ENCODE measurements at places on chromosomes 2 and 18.

- DNase-seq: peak; percentile 72
Measured at GRCh38 chr18:37270038-37270665, 295.4 kb downstream of the CELF4 start.

DNA sequence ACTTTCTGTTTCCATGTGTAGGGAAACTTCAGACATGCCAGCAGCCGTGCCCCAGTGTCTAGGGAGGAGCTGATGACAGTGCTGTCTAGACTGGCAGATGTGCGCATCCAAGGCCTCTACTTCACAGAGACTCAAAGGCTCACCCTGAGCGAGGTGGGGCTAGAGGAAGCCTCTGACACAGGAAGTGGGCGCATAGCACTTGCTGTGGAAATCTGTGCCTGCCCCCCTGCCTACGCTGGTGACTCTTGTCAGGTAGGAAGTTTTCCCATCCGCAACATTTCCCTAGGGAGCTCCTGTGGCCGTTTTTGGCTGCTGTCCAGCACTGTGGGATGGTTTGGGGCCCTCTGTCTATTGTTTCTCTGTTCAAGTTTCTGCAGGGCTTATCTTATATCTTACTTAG lies 143.1 kb upstream of the TTC39C start:
- DNase-seq: no peak

DNA sequence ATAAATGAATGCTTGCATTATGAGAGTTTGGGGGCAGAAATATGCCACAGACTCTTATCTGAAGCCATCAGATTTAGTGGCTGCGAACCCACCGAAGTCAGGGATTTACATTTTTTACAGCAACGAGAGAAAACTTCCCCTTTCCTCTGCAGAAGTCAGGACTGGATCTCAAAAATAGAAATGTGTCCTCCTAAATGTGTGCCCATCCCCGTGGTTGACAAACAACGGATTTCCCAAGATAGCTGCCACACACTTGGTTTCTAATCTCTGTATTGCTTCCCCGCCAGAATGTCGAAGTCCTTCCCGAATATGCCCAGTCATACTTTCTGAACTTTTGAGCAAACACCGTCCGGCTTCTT lies 879 bp upstream of the ADAM23 start:
- no peak for DNase-seq

- no peak for DNase-seq
Measured at GRCh38 chr2:200733713-200734198, 78.0 kb upstream of the BZW1 start.

DNA sequence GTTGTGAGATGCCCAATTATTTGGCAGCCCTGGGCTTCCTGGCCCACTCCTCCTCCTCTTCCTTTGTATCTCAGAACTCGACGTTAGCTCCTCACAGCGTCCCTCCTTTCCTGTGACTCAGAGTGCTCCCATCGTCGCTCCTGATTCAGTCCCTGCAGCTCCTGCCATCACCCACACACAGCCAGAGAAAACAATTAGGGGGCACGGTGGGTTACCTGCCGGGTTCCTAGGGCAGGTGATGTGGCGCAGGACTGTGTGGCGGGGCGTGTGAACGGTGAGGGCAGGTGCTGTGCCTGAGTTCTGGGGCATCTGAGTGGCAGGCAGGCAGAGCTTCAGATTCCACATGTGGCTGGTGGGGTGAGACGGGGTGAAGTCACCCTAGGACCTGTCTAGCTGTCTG lies 42.6 kb downstream of the GLI2 start:
- DNase-seq: no peak

GRCh38 chr2:237883951-237884446 lies 24.6 kb downstream of the RAMP1 start:
- DNase-seq: no peak

- no peak for DNase-seq
Measured at GRCh38 chr18:56728741-56729140, 77.6 kb downstream of the WDR7 start.

GRCh38 chr2:240639566-240639965 lies 14.3 kb downstream of the GPR35 start:
- no peak for DNase-seq

DNA sequence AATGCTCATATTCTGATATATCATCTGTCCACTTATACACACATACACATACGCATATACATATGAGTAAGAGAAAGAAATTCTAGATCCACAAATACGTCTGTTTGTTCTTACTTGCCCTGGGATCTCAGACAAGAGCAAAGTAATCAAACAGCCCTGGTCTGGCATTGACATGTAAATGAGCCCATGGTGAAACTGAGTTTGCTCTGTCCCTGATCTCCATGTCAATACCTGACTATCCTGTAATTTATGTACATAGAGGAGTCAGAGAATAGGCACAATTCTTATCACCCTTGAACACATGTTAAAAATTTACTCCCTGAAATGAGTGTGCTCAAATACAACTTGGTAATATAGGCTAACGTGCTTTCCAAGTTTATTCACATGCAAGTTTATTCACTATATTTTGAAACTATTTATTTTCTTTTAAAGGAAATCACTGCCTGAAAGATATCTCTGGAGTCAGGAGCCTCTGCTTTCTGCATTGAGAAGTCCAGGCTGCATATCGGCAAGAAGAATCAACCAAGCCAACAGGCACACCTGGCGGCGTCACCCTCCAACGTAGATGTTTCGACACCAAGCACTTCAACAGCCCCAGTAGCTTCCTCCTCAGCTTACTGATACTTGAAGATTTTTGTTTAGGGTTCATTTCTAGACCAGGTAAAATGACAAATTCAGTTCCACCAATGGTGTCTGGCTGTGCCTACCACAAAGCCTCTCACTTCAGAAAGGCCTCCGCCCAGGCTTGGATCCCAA lies 100.6 kb downstream of the CMPK2 start:
- DNase-seq: no peak

- peak; percentile 66 for DNase-seq
Measured at GRCh38 chr18:80247393-80247841, at the start of gene PARD6G. PARD6G (minus strand) TSS chr18:80247514; CDS start chr18:80247348, 166 bp downstream.

DNA sequence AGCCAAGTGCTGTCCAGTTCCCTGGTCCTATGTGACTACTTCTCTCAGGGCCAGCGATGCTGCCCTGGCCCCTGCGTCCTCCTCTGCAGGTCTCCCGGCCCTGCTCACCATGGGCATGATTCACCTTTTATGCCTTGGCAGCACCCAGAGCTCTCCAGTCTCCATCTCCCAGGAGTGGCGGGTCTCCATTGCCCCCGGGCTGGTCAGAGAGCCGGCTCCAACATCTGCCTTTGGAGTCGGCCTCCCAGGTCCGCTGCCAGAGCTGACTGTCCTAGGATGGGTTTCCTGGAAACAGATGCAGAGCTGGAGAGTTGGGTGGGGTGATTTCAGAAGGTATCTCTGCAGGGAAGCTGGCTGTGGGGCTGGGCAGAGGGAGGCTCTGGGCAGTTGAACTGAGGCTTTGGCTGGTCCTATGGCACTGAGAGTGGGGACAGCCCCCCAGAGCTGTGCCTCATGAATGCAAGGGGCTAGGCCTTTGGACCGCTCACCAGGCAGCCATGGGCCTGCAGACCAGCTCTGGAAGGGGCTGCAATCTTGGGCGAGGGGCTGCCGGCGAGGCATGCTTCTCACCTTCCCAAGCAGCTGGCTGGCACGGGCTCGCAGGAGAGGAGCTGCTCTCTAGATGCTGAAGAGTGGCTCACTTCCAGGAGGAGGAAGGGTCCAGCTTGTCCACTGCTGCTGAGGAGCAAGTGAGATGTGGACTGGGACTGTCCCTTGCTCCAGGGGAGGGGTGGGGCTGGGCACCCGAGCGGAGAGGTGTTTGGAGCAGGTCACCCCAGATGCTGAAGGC lies 59.8 kb upstream of the HS6ST1 start:
- no peak for DNase-seq

GRCh38 chr2:186302263-186302662 lies 183.8 kb upstream of the ZC3H15 start:
- no peak for DNase-seq

DNA sequence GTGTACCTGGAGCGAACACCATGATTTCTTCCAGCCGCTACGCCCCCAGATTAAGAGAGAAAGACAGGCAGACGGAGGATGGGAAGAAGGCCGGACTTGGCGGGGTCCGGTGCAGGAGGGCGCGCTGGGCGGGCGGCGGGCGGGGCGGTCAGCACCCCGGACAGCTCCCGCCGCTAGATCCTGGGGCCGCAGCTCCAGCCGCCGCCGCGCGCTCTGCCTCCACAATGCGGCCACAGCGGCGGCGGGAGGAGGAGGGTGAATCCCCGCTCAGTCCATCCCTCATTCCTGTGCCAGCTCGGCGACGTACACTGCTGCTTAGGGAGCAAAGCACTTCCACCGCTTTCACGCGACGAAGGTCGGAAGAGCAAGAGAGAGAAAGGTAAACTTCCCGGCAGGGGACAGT lies at the start of gene AKAIN1:
Gene AKAIN1 (minus strand): TSS at position 226 of the 403 bp plus-strand sequence. CDS start 204 bp downstream, at position 22.
- peak; percentile 62 for DNase-seq

GRCh38 chr18:35467624-35468016 lies 30.1 kb downstream of the INO80C start:
- DNase-seq: no peak

DNA sequence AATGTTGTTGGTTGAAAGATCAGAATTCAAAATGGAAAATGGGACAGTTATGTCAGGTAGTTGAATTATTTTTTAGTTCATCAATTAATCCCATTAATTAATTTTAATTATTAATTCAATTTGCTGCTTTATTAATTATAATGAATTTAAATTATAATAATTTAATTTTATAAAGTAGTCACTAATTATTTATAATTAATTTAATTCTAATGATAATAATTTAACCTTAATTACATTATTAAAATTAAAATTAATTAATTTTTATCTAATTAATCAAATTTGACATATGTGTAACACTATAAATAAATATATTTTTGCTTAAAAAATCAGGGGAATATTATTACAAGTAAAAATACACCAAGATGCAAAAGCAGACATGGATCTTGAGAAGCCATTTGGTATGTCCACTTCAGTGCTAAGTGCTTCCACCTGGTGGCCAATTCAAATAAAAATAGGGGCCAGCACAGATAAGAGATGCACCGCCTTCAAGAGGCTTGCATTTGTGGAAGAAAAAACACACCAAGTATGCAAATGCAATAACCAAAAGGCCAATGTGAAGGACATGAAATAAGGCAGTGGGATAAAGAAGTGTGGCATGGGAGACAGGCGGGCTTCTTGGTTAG lies 73.2 kb downstream of the MBP start:
- DNase-seq: no peak

- peak; percentile 18 for DNase-seq
Measured at GRCh38 chr2:151410485-151410834, 758 bp downstream of the RIF1 start.

- no peak for DNase-seq
Measured at GRCh38 chr2:71596011-71596410, 142.7 kb downstream of the DYSF start.

GRCh38 chr18:57015451-57015850 lies 131.4 kb upstream of the BOD1L2 start:
- no peak for DNase-seq

- no peak for DNase-seq
Measured at GRCh38 chr18:71326826-71327225, 1038.0 kb downstream of the SOCS6 start.
